ENCODE measurements at places on chromosomes 12 and 14. TPM values are rescaled to one million over a fixed set of nuclear protein-coding genes. Genes with fewer than 3 reads are reported as not detected.

The GPRC5A gene
- total RNA-seq, result 0.25 TPM

The ACYP1 gene
- total RNA-seq, result 65.0 TPM

- no peak for DNase-seq
Measured at GRCh38 chr12:82635263-82635662, 51.4 kb upstream of the TMTC2 start.

- no peak for DNase-seq
Measured at GRCh38 chr14:94122438-94122837, 7.0 kb downstream of the IFI27L2 start.

- no peak for DNase-seq
Measured at GRCh38 chr12:89875225-89875624, 166.6 kb upstream of the ATP2B1 start.

DNA sequence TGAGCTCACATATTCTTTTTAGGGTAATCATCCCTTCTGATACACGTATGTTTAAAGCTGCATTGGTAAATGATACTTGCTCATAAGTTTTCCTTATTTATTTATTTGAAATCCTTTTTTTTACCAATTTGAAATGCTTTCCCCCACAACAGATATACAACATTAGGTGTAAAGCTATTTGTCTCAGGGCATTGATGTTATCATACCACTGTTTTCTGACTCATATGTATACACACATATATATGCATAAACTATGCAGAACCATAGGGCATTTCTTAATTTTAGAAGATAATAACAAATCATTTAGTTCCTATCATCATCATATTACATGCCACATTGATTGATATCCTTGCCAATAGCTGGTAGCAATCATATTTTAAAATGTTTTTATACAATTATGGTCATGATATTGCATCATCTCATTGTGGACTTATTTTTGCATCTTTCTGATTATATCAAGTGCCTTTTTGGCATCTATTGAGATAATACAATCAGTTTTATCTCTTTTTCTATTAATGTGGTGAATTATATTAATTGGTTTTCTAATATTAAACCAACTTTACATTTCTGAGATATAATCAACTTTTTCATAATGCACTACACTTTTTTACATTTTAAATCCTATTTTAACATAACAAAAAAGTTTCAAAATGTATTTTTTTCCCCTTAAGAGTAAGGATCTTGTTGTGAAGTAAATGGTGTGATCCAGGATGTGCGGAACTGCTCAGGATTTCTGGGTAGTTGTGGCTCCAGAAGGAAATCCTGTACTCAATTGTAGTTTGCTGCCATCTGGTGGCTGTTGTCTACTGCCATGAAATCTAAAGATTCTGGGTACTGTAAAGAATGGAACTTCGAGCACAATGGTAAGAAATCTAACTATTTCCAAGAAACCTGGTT, 16.7 kb downstream of the OR9K2 start:
- DNase-seq, result peak; percentile 76

DNA sequence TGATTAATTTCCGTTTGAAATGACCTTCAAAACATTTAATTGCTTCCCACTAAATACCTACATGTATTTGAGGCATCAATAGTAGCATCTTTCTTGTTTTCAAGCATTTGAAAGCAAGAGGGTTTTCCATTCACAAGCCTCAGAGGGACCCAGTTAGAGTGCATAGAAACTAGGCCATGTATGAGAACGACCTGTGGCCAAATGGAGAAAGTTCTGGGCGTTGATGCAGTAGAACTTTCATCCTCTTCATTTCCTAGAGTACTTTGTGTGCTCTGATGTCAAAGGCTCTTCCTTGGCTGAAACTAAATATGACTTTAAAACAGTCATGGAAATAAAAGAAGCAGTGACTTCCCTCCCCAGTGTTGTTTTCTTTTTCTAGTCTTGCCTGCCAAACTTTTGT, 944 bp upstream of the DHRS7 start:
- peak; percentile 54 for DNase-seq

GRCh38 chr12:12456637-12457036, 99.8 kb downstream of the BORCS5 start:
- no peak for DNase-seq

Measured in OCI-LY7 (cell line).